Activated T-helper 9 cell treated with anti-CD3 and anti-CD28 coated beads, Interleukin-2, amount 50 U/mL, for 16 hours (primary cell): ENCODE measurements at places on chromosomes 5 and 9.
A peak's percentile ranks its signal among the peaks of the same experiment; 100 is the strongest.

GRCh38 chr5:149517461-149518122 is 33.6 kb downstream of the CSNK1A1 start:
- DNase-seq, result no peak

DNA sequence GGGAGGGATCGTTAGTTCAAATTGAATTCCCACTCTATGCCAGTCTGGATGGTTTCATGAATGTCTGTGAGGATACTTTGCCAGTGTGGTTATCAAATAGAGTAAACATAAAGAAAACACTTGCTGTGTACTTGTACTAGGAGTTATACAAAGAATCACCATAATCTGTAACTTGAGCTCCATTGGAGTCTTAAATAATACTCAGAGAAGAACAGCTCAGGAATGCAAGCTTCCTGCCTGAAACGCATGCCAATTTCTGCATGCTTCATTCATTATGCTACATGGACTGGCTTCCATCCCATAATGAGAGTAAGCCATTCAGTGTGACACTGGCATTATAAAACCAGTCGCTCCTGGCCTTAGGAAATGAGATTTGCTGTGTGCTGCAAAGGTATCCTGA is 351.4 kb downstream of the SEMA5A start:
- DNase-seq, result no peak

DNA sequence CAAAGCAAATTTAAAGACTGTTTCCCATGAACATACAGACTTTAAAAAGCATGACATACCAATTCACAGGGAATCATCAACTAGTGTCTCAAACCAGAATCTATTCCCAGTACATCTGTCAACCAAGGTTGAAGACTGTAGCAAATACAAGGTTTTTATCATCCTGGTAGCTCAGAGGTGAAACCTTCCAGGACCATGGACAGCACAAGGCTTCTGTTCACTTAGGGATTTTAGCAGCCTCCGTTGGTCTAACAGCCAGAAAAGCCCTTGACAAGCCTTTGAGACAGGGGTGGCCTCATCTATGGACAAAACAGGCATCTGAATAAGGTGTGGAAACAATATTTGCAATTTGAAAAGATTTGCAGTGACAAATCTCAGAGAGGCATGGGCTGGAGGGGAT is 119.0 kb downstream of the TRIM32 start:
- DNase-seq, result no peak

DNA sequence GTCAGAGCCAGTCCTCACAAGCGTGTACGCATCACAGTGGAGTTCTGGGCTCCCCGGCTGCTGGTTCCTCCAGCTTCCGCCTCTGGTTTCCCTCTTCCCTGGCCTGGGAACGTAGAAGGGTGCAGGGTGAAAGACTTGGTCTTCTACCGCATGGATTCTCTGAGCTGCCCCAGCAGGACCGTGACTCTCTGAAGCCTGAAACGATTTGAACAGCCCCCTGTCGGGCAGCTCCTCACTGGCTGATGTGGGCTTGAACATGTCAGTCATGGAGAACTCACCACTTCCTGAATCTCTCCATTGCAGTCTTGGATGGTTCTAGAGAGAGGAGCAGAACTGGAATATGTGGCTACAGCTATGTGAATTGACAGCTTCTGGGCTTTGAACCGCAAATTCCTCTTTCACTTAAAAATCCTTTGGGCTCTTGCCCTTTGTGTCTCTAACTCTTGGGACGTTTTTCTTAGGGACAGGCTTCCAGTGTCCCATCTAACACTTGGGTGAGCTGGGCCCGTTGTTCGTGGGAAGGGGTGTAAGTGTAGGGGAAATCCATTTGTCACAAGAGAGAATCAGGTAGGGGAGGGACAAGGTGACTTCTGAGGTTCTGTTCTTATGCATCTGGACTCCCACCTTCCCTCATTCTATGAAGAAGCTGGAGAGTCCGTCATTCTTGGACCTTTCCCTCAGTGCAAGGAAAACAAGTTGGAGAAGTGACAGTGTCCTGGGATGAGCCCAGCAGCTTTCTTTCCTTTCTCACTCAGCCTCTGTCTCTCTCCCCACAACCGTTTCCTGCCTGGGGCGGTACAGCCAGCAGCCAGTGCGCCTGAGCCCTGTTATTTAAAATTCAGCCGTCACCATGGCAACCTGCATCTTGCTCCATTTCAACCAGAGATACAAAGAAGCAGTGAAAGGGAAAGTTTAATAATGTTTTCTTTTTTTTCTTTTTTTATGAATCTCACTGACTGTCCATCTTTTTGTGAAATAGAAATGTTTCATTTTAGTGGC is 84.7 kb downstream of the PTTG1 start:
- DNase-seq, result peak; percentile 45

DNA sequence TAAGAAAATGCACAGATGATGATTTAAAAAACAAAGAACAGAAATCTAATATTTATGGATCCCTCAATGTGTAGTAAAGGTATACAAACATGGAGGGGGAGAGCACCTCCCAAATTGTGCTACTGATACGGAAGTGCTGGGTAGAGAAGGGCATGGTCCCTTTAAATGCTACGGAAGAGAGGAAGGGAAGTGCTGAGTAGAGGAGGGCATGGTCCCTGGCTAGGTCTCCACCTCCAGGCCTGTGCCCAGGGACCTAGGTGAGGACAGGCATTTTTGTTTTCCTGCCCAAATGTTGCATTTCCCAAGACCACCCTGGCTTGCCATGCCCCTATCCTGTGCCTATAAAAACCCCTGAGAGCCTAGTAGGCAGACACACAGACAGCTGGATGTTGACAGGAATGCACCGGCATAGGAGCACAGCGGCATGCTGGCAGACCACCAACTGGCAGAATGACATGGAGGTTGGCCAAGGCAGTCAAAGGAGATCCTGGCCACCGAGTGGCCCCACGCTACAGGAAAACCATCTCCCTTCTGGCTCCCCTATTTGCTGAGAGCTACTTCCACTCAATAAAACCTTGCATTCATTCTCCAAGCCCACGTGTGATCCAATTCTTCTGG is 62.1 kb upstream of the SPDL1 start:
- DNase-seq, result no peak

- no peak for DNase-seq
Observed at GRCh38 chr9:82108941-82109340, 120.4 kb downstream of the SPATA31D1 start.

GRCh38 chr5:72988769-72989168 is 32.9 kb downstream of the FCHO2 start:
- DNase-seq, result no peak

DNA sequence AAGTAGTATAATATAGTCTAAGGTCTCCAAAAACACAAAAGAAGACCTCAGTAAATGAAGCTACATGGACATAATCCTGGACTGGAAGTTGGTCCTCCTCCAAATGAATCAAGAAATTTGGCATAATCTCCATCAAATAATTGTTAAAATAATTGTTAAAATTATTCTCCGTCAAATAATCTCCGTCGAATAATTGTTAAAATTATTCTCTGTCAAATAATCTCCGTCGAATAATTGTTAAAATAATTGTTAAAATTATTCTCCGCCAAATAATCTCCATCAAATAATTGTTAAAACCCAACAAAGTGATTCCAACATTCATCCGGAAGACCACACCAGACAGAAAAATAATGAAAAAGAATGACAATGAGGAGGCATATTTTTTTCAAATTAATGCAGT is 130.6 kb downstream of the ADAMTS2 start:
- no peak for DNase-seq

DNA sequence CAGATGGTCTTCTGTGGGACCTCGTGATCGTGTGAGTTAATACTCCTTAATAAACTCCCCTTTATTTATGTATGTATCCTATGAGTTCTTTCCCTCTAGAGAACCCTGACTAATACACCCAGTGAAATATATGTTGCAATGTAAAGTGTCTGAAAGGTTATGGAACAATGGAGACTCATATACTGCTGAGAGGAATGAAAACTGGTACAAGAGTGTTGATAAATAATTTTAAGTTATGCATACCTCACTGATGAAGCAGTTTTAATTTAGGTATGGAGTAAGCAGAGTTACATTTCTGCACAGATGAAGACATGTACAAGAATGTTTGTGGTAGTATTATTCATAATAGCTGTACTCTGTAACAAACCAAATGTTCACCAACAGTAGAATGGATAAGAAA is 438.3 kb downstream of the TAF11L14 start:
- no peak for DNase-seq

GRCh38 chr9:137383081-137383783 is 39.7 kb downstream of the EXD3 start:
- DNase-seq, result no peak

DNA sequence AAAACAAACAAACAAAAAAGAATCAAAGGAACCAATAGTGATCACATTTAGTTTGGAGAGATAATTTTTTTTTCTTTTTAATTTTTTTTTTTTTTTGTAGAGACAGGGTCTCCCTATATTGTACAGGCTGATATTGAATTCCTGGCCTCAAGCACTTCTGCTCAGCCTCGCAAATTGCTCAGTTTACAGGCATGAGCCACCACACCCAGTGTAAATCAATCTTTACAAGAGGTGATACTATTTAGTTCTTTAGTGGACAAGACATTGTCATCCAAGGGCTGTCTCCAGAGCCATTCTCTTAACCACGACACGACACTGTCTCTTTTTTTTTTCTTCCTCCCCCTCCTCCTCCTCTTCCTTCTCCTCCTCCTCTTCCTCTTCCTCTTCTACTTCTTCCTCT is 29.6 kb downstream of the ERAP2 start:
- DNase-seq, result no peak

- DNase-seq, result no peak
Observed at GRCh38 chr9:111904891-111905291, 8.3 kb downstream of the UGCG start.

DNA sequence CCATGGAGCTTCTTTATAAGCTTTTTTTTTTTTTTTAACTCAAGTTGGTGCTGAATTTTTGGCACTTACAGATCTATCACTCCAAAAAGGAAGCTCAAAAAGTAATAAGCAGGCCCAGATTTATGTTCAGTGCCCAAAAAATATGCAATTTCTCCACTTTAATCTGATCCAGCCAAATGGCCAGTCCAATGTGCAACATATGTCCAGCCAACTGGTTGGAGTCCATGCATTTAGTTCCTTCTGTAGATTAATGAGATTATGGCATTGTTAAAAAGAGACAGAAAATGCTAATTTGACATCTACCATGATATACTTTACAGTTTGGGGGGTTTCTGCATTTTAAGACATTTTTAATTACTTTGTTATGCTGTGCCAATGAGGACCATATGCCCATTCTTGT is 129.5 kb downstream of the SLC1A3 start:
- no peak for DNase-seq

GRCh38 chr5:155103146-155103545 is 89.6 kb downstream of the KIF4B start:
- no peak for DNase-seq

DNA sequence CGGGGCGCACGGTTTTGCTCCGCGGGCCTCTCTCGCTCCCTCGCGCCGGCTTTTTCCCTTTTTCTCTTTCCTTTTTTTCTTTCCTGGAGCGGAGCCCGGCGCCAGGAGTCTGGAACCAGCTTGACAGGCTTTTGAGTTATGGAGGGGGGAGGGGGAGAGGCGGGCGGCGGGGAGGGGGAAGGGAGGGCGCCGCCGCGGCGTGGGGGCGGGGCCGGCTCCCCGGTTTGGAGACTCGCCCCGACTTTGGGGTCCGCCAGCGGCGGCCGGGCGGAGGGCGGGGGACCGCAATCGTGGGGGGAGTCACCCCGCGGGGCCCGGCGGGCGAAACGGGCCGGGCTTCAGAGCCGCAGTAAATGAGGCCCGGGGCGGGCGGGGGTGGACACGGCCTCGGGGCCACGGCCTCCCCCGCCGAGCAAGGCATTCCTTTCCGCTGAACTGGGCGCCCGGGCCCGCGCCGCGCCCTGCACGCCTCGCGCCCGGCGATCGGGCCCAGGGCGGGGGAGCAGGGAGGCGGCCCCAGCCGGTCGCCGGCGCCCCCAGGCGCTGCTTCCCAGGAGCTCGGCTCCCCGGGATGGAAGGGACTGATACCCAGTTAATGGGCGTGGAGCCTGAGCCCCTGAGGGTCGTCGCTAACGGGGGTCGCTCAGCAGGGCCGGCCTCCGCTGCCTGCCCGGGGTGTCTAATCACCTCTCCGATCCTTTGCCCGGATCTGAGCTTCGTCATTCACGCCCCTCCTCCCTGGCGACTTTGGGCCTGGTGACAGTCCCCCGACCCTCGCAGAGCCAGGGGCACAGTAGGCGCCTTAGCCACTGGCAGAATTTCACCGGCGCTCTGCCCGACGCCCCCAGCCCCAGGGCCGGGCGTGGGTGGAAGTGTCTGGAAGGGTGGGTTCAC is 138.1 kb downstream of the C9orf50 start:
- DNase-seq, result peak; percentile 22

GRCh38 chr5:81980598-81981260 is 8.9 kb downstream of the ATG10 start:
- no peak for DNase-seq

DNA sequence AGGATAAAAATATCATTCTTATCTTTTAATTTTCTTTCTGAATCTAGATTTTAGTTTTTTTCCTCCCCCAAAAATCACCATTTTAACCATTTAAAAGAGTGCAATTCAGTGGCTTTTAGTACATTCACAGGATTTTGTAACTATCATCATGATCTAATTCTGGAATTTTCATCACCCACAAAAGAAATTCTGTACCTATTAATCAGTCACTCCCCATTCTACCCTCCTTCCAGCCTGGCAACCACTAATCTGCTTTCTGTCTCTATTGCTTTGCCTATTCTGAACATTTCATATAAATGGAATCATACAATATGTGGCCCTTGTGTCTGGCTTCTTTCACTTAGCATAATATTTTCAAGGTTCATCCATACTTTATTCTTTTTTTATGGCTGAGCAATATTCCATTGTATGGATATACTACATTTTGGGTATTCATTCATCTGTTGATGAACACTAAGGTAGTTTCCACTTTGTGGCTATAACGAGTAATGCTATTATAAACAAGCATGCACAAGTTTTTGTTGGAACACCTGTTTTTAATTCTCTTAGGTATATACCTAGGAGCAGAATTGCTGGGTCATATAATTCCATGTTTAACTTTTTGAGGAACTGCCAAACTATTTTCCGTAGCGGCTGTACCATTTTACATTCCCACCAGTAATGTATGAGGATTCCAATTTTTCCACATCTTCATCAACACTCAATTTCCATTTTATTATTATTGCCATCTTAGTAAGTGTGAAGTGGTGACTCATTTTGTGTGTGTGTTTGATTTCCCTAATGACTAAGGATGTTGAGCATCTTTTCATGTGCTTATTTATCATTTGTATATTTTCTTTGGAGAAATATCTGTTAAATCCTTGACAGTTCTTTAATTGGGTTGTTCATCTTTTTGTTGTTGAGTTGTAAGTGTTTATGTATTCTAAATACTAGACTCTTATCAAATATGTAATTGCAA is 340.3 kb downstream of the CWC27 start:
- DNase-seq, result no peak
